Activated CD4-positive, alpha-beta T cell treated with anti-CD3 and anti-CD28 coated beads for 48 hours (primary cell): ENCODE measurements at places on chromosomes 16 and 17.

- DNase-seq: no peak
These were observed 65.2 kb downstream of the SNX20 start for GRCh38 chr16:50615891-50616290.

DNA sequence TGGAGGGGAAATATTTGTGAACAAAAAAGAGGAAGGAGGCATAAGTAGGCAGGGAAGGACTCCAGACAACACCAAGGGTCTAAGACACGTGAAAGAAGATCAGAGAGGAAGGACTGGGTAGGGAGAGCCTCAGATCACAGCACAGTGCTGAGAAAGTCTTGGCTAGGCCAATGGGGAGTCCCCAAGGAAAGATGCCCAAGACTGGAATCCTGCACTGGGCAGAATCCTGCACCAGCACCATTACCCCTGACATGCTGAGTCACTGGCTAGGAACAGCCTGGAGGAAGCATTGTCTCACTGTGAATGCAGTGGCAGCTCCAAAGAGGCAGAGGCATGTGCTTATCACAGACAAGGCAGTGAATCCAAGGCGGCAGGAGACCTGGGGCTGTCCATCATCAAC is 19.2 kb downstream of the CLEC19A start:
- DNase-seq: no peak

GRCh38 chr16:9318764-9319163 is 227.3 kb downstream of the HAPSTR1 start:
- no peak for DNase-seq

GRCh38 chr16:35296962-35297653 is 1837.7 kb downstream of the TP53TG3F start:
- no peak for DNase-seq

DNA sequence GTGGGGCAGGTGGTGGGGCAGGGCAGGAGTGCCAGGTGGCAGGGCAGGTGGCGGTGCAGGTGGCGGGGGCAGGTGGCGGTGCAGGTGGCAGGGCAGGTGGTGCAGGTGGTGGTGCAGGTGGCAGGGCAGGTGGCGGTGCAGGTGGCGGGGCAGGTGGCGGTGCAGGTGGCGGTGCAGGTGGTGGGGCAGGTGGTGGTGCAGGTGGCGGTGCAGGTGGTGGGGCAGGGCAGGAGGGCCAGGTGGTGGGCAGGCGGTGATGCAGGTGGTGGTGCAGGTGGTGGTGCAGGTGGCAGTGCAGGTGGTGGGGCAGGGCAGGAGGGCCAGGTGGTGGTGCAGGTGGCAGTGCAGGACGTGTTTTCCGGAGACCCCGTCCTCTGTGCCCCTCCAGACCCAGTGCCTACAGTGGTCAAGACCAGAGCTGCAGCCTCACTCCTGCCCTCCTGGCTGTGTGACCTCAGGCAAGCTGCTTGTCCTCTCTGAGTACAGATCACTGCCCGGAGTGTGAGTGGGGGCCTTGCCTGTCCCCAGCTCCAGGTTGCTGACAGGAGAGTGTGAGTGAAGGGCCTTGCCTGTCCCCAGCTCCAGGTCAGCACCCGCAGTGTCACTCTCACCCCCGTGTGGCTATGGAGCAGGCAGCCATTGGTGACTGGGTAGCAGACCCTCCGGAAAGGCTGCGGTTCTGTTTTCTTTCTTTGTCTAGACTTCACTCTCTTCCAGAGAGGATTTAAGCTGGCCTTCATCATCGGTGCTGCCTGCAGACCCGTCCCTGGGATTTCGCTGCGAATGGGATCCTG is 16.1 kb upstream of the NPTX1 start:
- DNase-seq: no peak
